ENCODE measurements at places on chromosomes 3 and 15.

GRCh38 chr3:144868506-144868905, 896.9 kb downstream of the DIPK2A start:
- DNase-seq = no peak

GRCh38 chr15:64247906-64248541, 85.2 kb upstream of the PPIB start:
- DNase-seq = no peak

- DNase-seq = no peak
These were observed 5.9 kb upstream of the ITPKA start for GRCh38 chr15:41487802-41488201.

DNA sequence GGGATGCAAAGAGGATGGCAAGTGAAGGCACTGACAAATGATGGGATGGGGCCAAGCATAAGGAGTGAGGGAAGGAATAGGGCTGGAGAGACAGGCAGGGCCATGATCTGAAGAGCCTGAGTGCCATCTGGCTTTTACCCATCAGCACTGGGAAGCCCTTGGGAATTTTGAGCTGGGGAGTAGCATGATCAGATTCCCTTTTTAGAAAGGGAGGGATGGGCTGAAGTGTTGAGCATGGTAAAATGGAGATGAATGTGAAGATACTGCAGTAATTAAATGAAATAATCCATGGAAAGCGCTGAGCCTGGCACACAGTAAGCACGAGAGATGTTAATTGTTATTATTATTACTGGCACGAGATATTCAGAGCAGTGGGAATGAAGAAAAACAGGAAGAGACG, 9.9 kb downstream of the RBP1 start:
- DNase-seq = no peak

GRCh38 chr15:94105760-94106159, 125.6 kb upstream of the MCTP2 start:
- no peak for DNase-seq

DNA sequence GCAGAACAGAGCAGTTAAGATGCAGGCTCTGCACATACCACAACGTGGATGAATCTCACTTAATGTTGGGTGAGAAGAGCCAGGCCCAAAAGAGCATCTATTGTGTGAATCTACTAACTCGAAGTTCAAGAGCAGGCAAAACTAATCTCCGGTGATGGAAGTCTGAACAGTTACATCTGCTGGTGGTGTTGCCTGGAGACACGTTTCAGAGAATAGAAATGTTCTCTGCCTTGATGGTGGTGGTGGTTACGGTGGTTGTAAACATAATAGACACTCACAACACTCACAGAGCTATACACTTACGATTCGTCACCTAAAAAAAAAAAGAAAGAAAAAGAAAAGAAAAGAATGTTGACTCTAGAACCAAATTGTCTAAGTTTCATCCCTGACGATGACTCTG, 86.8 kb downstream of the LIPC start:
- no peak for DNase-seq

DNA sequence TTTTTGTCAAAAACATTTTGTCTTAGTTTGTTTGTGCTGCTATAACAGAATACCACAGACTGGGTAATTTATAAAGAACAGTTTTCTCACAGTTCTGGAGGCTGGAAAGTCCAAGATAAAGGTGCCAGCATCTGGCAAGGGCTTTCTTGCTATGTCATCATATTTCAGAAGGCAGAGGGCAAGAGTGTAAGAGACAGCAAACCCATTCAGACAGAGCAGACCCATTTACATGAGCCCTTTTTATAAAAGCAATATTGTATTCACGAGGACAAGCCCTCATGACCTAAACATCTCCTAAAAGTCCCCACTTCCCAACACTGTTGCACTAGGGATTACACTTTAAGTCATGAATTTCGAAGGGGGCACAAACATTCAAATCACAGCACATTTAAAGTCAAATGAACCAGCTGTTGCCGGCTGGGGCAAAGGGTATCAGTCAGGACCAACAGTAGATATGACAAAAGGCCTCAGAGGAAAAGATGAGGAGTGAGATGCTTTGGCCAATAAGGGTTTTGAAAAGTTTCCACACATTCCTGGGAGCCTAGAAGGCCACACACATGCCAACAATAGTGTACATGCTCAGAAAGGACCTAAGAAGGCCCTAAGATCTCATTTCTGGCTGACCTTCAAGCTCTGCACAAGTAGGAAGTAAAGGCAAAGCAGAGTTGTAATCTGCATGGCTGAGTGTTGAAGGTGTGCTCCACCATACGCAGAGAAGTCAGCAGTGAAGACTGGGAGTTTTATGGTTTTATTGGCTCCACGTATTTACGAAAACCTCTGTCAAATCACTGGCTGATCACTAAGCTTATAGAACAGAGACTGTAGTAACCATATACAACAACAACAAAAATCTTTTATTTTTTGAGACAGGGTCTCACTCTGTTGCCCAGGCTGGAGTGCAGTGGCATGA, 37.9 kb downstream of the UQCC5 start:
- DNase-seq = no peak

DNA sequence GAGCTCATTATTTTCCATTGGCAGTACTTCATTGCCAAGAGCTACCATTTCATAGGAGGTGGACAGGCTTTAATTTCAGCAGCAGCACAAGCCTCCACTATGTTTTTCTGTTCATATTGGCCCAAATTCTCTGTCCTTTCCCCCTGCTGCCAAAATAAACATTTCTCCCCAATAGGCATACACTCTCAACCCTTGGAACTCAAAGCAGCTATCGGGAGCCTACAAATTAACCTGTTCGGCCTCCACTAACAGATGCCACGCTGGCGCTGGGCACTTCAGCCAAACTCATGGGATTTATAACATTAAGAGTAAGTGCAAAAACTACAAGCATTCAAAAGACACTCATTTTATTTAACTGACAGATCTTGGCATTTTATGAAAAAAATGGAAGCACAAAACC, 95.7 kb downstream of the NSUN3 start:
- DNase-seq = no peak

DNA sequence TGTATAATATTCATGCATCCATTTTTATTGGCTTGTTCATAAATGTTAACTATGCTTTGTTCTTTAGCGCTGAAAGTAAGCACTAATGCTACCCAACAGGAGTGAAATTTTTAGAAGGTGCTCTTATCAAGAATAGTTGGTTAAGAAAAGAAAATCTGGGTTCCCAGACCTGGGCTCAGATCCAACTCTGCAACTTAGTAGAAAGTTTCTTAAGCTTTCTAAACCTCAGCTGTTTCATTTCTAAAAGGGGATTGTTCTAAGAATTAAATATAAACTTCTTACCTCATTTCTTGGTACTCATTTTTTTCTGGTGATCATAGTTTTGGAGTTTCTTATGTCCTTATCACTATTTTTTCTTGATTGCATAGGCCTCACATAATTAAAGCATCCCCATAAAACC, 12.1 kb downstream of the ARPP21 start:
- DNase-seq = no peak

DNA sequence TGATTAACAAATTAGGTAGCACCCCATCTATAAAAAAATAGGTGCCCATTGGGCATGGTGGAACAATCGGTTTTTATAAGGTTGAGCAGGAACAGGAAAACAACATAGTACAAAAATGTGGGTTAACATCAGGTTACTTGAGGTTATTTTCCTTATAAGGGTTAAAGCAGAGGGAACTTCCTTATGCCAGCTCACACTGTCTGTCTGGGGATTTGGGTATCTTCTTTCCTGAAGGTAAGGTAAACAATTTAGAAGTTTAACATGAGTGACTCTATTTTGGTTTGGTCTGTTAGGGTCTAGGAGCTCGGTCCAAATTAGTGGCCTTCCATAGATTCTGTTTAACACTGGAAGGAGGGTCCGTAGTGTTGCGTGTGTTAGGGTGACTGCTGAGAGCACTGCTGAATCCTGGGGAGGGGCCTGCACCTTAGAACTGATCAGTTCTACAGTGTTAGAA, 14.7 kb downstream of the CHD2 start:
- DNase-seq = no peak

- no peak for DNase-seq
These were observed 103.3 kb downstream of the PCCB start for GRCh38 chr3:136353461-136353860.

DNA sequence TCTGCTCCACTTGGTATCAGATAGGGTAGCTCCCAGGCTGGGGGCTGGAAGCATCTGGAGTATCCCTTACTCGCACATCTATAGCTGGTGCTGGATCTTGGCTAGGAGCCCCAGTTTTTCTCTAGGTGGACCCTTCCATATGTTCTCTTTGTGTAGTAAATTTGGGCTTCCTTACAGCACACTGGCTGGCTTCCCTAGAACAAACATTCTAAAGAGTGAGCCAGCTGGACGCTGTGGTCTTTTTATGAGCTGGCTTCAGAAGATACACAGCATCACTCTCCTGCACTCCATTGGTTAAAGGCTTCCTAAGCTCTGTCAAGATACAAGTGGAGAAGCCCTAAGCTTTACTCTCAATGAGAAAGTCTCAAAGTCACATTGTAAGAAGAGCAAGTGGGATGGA, 322.1 kb downstream of the WDR72 start:
- no peak for DNase-seq

DNA sequence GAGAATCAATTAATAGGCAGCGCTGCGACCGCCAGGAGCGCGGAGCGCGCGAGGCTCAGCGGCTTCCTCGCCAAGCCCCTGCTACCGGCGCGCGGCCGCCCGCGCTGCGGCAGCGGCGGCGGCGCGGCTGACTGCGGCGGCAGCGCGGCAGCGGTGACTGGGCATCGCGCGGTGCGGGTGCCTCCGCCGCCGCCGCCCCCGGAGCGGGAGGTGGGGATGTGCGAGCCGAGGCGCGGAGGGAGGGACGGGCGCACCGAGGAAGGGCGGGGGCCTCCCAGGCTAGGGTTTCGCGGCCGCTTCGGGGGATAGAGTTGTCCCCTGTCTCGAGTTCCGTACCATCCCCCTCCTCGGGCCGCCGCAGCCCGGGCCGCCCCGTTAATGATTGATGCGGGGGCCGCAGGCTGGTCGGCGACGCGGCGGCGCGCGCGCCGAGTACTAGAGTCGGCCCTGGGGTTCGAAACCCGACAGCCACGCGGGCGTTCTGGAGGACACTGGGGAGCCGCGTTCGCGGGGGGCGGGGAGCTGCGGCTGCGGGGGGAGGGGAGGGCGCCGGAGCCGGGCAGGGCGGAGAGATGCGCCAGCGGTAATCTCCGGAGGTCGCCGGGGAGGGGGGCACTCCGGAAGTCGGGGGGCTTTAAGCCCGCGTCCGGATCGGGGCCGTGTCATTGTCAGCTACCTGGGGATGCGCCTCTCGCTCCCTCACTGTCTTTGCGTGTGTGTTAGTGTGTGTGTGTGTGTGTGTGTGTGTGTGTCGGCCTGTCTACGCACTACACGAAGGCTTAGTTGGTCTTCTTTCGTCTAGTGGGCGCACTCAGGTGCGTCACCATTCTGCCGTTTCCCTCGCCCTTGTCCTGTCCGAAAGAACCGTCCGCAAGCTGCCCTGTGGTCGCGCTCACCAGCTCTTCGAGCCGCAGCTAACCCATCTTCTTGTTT, at the start of gene PAQR9:
TSS of gene PAQR9 (minus strand) at position 159 of the 933 bp plus-strand sequence. CDS start 338 bp downstream, outside the sequence.
- DNase-seq = peak; percentile 17

DNA sequence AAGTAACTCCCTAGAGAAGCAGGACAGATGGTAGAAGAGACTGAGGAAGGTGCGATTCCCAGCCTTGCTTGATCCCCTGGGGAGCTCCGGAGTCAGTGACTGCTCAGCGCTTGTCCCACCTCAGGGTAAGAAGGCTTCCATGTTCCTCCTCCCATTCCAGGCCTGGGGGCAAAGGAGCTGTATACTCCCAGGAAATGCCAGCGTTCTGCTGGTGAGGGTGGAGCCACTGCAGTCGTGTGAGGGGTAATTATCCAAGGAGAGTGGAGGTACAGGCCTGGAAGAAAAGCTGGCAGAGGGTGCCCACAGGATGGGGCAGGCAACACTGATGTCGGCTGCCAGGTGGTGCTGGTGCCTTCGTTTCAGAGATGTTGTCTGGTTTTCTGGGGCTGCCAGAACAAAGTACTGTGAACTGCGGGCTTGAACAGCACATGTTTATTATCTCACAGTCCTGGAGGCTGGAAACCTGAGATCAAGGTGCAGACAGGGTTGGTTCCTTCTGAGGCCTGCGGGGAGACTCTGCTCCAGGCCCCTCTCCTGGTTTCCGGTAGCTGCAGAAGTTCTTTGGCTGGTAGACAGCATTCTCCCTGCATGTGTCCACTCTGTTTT, 12.1 kb upstream of the APBA2 start:
- no peak for DNase-seq

GRCh38 chr3:13844286-13844685, 35.6 kb downstream of the WNT7A start:
- no peak for DNase-seq

DNA sequence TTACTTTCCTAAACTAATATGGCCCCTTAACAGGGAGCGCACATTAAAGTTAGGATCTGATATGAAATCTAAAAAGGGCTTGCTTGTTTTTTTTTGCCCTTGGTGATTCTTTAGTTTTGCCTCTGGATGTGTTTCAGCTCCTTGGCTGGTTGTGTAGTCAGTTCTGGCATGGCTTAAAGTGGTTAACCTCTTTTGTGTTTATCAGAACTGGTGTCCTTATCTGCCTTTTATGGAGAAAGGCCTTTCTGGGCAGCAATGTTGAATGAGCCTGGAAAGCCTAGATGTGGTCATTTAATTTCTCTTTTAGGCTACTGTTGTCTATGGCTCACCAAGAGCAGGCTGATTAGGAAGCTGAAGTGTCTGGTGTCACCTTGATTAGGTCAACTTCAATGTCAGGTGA, 254.5 kb upstream of the ROPN1 start:
- DNase-seq = no peak

GRCh38 chr3:148381051-148381450, 316.7 kb upstream of the AGTR1 start:
- DNase-seq = no peak

DNA sequence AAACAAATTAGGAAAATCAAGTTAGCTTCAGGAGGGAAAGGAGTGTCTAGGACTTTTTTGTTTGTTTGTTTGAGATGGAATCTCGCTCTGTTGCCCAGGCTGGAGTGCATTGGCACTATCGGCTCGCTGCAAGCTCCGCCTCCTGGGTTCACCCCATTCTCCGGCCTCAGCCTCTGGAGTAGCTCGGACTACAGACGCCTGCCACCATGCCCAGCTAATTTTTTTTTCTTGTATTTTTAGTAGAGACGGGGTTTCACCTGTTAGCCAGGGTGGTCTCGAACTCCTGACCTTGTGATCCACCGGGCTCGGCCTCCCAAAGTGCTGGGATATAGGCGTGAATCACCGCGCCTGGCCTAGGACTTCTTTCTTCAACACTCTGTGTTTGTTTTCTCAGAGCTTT, 171.1 kb downstream of the NLGN1 start:
- no peak for DNase-seq

GRCh38 chr3:188407158-188407880, 253.4 kb downstream of the LPP start:
- no peak for DNase-seq

DNA sequence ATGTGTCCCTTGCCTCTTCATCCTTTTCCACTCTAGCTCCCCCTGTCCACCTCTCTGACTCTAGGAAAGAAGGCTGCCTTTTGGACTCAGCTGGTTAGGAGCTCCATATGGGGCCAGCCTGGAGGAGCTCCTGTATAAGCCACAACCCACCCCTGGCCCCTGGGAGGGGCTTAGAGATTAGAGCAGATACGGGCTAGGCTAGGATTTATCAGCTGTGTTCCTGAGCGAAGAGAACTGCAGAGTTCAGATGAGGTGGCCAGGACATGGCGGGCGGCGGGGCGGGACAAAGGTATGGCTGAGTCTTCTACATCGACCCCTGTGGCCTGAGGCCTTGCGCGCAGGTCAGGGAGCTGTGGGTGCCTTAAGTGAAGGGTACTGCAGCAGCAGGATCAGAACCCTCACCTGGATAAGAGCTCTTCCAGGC, 7.9 kb downstream of the NBEAL2 start:
- DNase-seq = no peak

GRCh38 chr3:32474201-32474600, 28.5 kb downstream of the CMTM6 start:
- DNase-seq = no peak

All from ovary (tissue), 10 donors.